Mesothelial cell of epicardium (in vitro differentiated cells): ENCODE measurements at places on chromosomes 12 and 14. TPM values are rescaled to one million over a fixed set of nuclear protein-coding genes. Genes with fewer than 3 reads are reported as not detected.

Gene OTOGL
- total RNA-seq: 0.45 to 0.60 TPM (median 0.51 TPM) in 3 replicates

Gene SLC10A1
- not detected in 3 replicates for total RNA-seq

Gene KHNYN
- 89.2 to 92.2 TPM (median 89.3 TPM) in 3 replicates for total RNA-seq

Gene HCAR2
- 8.4 to 11.1 TPM (median 10.9 TPM) in 3 replicates for total RNA-seq

Gene BHLHE41
- 5.7 to 9.6 TPM (median 9.2 TPM) in 3 replicates for total RNA-seq

Gene MSRB3
- 19.9 to 20.4 TPM (median 19.9 TPM) in 3 replicates for total RNA-seq

Gene AKAP6
- total RNA-seq: 7.3 to 8.5 TPM (median 7.8 TPM) in 3 replicates

Gene TTLL5
- 42.5 to 45.8 TPM (median 45.2 TPM) in 3 replicates for total RNA-seq

Gene AJUBA
- total RNA-seq: 108 to 110 TPM (median 109 TPM) in 3 replicates

Gene MYO1H
- not detected in 3 replicates for total RNA-seq

Gene SMIM41
- 0.16 TPM in 1 of 3 replicates, not detected in the others for total RNA-seq

Gene AVPR1A
- total RNA-seq: 0.09 to 0.13 TPM (median 0.11 TPM) in 3 replicates

Gene RTL1
- 8.8 to 9.4 TPM (median 9.3 TPM) in 3 replicates for total RNA-seq

Gene CCDC177
- total RNA-seq: 0.24 to 0.34 TPM (median 0.34 TPM) in 3 replicates

Gene TRIAP1
- total RNA-seq: 22.3 to 25.3 TPM (median 23.5 TPM) in 3 replicates

Gene JKAMP
- total RNA-seq: 32.6 to 37.8 TPM (median 34.3 TPM) in 3 replicates

Gene RHOJ
- total RNA-seq: 12.3 to 15.7 TPM (median 15.2 TPM) in 3 replicates

Gene GLIPR1L2
- 0.89 to 1.6 TPM (median 1.4 TPM) in 3 replicates for total RNA-seq

Gene DAO
- not detected in 3 replicates for total RNA-seq

Gene PRB2
- not detected in 3 replicates for total RNA-seq

Gene ASIC1
- 6.1 to 7.2 TPM (median 6.6 TPM) in 3 replicates for total RNA-seq

Gene MMP17
- 1.8 to 2.0 TPM (median 1.9 TPM) in 3 replicates for total RNA-seq

Gene LHX5
- not detected in 3 replicates for total RNA-seq

Gene FOXN4
- 0.11 TPM in 1 of 3 replicates, not detected in the others for total RNA-seq

Gene PROX2
- not detected in 3 replicates for total RNA-seq

Gene NKX2-1
- total RNA-seq: not detected in 3 replicates

Gene OASL
- total RNA-seq: 0.11 TPM in 1 of 3 replicates, not detected in the others

Gene FZD10
- total RNA-seq: 1.8 to 2.5 TPM (median 2.4 TPM) in 3 replicates

Gene SPRYD3
- total RNA-seq: 20.2 to 20.9 TPM (median 20.6 TPM) in 3 replicates

Gene YY1
- 89.0 to 94.5 TPM (median 91.9 TPM) in 3 replicates for total RNA-seq

Gene IL22
- not detected in 3 replicates for total RNA-seq

Gene PLEKHG7
- total RNA-seq: not detected in 3 replicates

Gene ZC2HC1C
- 2.3 to 3.6 TPM (median 2.4 TPM) in 3 replicates for total RNA-seq

Gene BLTP3B
- total RNA-seq: 19.3 to 22.2 TPM (median 21.8 TPM) in 3 replicates

Gene MYH6
- not detected in 3 replicates for total RNA-seq

Gene SLC4A8
- 17.5 to 21.2 TPM (median 17.6 TPM) in 3 replicates for total RNA-seq

Gene C14orf132
- total RNA-seq: 35.4 to 40.6 TPM (median 35.9 TPM) in 3 replicates

Gene GAS2L3
- total RNA-seq: 13.7 to 17.5 TPM (median 16.5 TPM) in 3 replicates

Gene LRFN5
- 13.8 to 23.1 TPM (median 16.3 TPM) in 3 replicates for total RNA-seq

Gene GPRC5A
- 107 to 116 TPM (median 108 TPM) in 3 replicates for total RNA-seq

Gene COX8C
- 0.73 to 1.2 TPM in 2 of 3 replicates, not detected in the other for total RNA-seq

Gene CLEC1B
- total RNA-seq: 0.18 to 0.51 TPM (median 0.34 TPM) in 3 replicates

Gene SOX5
- total RNA-seq: 15.7 to 20.5 TPM (median 18.4 TPM) in 3 replicates

Gene TAS2R7
- 0.20 to 0.40 TPM (median 0.20 TPM) in 3 replicates for total RNA-seq

Gene GNG2
- 47.2 to 56.2 TPM (median 52.4 TPM) in 3 replicates for total RNA-seq

Gene GLT8D2
- 10.1 to 13.1 TPM (median 11.1 TPM) in 3 replicates for total RNA-seq

Gene AMDHD1
- total RNA-seq: 0.47 TPM in 1 of 3 replicates, not detected in the others

Gene ATXN3
- 32.4 to 33.6 TPM (median 33.5 TPM) in 3 replicates for total RNA-seq

Gene CCDC38
- total RNA-seq: 0.09 to 0.13 TPM in 2 of 3 replicates, not detected in the other

Gene PRKCH
- 8.4 to 9.2 TPM (median 9.0 TPM) in 3 replicates for total RNA-seq

Gene LGR5
- 0.40 to 0.54 TPM (median 0.43 TPM) in 3 replicates for total RNA-seq

Gene TRMT5
- total RNA-seq: 15.0 to 19.1 TPM (median 16.2 TPM) in 3 replicates

Gene GABARAPL1
- 100 to 105 TPM (median 104 TPM) in 3 replicates for total RNA-seq
